Hematopoietic multipotent progenitor cell (in vitro differentiated cells): ENCODE measurements at places on chromosomes 11 and 22.

GRCh38 chr11:19705936-19706335, 6.7 kb upstream of the NAV2 start:
- DNase-seq: peak; percentile 41

GRCh38 chr11:73316422-73316821, 8.3 kb downstream of the ARHGEF17 start:
- DNase-seq: no peak

- no peak for DNase-seq
Observed at GRCh38 chr11:17775035-17775348, 40.4 kb downstream of the KCNC1 start.

DNA sequence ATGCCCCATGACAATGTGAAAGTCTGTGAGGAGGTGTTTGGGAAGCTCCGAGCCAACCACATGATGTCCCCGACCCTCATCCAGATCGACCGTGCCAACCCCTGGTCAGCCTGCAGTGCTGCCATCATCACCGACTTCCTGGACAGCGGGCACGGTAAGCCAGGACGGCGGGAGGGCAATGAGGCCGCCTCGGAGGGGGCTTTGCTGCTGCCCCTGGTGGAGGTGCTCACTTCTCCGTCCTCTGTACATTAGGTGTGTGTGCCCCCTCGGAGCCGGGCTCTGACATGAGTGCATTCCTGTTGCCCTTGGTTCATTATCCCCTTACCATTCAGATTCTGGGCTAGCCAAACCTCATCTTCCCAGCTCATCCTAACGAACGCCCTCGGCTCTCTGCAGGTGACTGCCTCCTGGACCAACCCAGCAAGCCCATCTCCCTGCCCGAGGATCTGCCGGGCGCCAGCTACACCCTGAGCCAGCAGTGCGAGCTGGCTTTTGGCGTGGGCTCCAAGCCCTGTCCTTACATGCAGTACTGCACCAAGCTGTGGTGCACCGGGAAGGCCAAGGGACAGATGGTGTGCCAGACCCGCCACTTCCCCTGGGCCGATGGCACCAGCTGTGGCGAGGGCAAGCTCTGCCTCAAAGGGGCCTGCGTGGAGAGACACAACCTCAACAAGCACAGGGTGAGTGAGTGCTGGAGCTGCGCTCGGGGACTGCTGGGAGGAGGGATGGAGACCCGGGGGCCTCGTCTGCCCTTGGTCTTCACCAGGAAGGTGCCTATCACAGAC, 13.8 kb downstream of the ADAMTS15 start:
- DNase-seq: no peak

DNA sequence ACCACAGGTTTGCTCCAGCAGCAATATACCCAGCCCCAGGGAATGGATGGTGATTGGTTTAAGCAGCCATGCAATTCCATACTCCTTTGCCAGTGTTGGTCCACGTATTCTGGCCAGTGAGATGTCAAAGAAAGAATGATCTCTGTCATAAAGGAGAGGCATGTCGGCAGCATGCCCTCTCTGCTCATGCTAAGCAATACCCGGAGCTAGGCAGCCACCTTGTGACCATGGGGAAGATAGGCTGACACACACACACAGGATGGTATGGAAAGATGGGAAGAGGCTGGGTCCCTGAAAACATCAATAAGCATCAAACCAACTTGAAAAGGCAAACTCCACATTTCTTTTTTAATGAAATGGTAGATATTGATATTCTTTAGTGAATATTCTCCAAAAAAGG, 5.1 kb downstream of the ABCC8 start:
- DNase-seq: no peak

- no peak for DNase-seq
Observed at GRCh38 chr22:44583061-44583760, 85.2 kb upstream of the RTL6 start.
